Central memory CD8-positive, alpha-beta T cell (primary cell): ENCODE measurements at places on chromosomes 16 and 17.

- no peak for DNase-seq
Measured at GRCh38 chr16:50688867-50689266, 4.5 kb upstream of the NOD2 start.

- DNase-seq, result no peak
Measured at GRCh38 chr17:77600346-77600745, 358.2 kb upstream of the TNRC6C start.

DNA sequence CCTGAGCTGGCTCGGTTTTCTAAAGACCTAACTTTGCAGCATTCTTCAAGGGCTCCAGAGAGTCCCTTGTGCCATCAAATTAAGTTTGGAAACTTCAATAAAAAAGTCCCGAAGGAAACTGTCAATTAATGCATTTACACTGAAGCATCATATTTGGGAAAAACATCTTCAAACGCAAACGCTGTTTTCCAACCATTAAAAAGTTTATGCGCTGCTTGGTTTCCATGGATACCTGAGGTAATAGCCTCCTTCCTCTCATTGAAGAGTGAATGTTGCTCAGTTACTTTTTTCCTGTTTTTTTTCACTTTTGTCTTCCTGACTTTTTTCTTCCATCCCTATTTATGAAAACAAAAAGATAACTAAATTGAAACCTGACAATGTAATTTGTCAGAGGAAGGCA is 399.1 kb downstream of the MAF start:
- no peak for DNase-seq

DNA sequence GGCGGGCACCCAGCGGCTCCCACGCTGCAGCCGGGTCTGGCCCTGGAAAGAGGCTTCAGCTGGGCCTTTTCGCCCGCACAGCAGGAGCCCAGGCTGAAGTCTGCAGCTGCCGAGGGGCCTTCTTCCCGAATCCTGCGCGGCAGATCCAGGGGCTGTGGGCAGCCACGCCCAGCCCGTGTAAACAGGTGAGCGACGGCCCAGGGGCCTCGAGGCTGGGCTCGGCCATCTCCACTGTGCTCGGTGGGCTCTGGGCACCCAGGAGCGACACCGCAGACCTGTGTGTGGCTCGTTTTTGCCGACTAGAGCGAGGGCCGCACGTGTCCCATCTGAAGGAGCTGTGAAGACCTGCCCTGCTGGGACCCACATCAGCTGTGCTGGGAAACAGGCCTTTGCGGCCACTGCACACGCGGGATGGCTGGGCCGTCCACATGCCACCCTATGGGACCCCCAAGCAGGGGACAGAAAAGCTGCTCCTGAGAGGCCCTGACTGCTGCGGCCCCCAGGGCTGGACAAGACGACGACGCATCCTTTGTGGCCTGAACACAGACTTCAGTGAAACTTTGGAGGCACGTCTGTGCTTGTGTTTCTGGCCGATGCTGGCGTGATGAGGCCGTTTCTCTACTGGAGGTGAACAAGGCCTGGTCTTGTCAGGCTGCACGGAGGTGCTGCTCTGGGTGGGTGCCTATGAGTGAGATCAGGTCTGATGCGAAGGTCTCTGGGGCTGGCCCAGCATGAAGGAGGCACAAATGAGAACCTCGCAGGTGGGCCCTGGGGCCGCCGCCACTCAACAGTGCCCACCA is 5.2 kb upstream of the APRT start:
- DNase-seq, result no peak

GRCh38 chr16:86398622-86399021 is 111.7 kb upstream of the FOXF1 start:
- DNase-seq, result no peak

GRCh38 chr17:57197466-57198071 is 58.8 kb upstream of the MSI2 start:
- DNase-seq, result no peak

GRCh38 chr16:4682616-4683254 is 10.6 kb upstream of the NUDT16L1 start:
- no peak for DNase-seq

DNA sequence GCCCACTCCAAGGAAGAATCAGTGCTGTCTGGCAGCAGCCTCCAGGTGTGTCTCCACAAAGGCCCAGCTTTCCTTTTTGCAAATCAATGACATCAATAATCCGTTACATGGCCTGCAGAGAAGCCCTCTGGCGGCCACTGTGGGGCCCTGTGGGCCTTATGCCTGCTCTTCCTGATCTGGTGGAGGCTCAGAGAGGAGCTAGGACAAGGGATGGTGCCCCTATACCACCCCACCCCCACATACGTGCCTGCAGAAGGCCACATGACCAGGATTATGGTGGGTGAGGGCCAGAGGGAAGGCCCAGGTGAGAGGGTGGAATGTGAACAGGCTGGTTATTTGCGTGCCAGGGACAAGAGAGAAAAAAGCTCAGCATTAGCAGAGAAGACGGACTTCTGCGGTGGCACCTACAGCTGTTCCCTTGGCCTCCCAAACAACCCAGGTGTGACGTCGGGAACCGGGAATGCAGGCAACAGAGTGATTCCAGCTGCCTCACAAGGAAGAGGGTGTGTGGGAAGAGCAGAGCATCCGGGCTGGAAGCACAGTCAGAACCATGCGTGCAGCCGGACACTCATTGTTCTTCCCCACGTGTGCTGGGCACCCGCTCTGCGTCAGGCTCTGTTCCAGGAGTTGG is 22.5 kb downstream of the EIF4A3 start:
- no peak for DNase-seq

- no peak for DNase-seq
Measured at GRCh38 chr16:20073203-20074098, at the start of gene GPR139. Gene GPR139, minus strand, starts transcription at chr16:20073890. Its CDS starts 274 bp downstream, at chr16:20073616.

- no peak for DNase-seq
Measured at GRCh38 chr17:21512307-21513011, 136.3 kb downstream of the KCNJ12 start.

DNA sequence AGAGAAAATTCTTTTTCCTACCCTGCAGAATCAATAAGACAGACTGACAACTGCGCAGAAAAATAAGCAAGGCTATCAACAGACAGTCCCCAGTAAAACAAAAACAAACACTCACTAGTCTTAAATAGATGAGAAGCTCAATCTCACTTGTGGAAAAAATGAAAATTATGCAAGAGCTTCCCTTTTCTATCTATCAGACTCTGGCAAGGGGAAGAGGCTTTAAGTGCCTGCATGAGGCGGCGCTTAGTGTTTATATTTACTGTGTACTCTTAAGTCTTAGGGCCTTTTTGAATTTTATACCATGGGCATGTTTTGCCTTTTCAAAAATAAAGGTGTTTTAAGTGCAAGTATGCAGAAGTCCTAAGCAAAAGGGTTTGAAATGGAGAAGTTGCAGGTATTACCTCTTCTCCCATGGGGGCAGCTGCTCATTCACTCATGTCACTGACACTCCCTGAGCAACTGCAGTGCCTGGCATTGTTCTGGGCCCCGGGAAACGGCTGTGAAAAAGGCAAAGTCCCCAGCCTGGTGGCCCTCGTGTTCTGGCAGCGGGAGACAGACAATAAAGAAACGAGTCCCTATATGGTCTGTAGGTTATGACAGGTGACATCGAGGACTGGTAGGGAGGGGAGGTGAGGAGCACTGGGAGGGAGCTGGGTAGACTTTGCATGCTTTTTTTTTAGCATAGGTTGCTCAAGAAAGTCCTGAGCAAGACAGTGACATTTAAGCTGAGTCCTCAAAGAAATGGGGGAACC is 35.2 kb downstream of the HSBP1 start:
- DNase-seq, result no peak

DNA sequence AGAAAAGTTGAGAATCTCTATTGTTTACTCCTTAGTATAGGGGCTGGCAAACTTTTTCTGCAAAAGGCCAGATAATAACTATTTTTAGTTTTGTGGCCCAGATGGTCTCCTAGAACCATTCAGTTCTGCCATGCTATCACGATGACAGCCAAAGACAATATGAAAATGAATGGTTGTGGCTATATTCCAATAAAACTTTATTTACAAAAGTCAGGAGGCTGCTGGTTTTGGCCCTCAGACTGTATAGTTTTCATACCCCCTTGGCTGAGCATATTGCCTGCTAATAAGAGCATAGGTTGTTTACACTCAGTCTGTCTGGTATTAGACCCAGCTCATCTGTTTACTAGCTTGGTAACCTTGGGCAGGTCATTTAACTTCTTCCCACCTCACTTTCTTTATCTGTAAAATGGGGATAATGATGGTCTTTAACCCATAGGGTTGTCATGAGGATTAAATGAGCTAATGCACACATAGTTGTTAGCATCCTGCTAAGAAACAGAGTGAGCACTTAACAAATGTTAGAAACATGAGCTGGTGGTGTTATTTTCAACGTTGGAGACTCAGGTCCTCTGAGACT is 156.3 kb downstream of the MSI2 start:
- DNase-seq, result no peak

GRCh38 chr16:782258-782657 is 5.9 kb downstream of the RPUSD1 start:
- no peak for DNase-seq
